CD4-positive, alpha-beta memory T cell (primary cell): ENCODE measurements at places on chromosomes 1 and 21. TPM values are rescaled to one million over a fixed set of nuclear protein-coding genes. Genes with fewer than 3 reads are reported as not detected.

Gene TSPEAR
- total RNA-seq, result not detected

Gene SHE
- total RNA-seq, result not detected

Gene PDC
- total RNA-seq, result not detected

Gene HPCA
- total RNA-seq, result not detected

Gene RGS1
- total RNA-seq, result 12.0 TPM

Gene IVL
- not detected for total RNA-seq

Gene DLGAP3
- 1.5 TPM for total RNA-seq

Gene PDZK1
- not detected for total RNA-seq

Gene FCRL2
- total RNA-seq, result not detected

Gene PTPRF
- not detected for total RNA-seq

- H3K27me3 ChIP-seq, result no peaks in the 10 kb centered on the region
- no peak for DNase-seq
Measured at GRCh38 chr1:158716335-158716734, 4.2 kb downstream of the OR6K3 start.

DNA sequence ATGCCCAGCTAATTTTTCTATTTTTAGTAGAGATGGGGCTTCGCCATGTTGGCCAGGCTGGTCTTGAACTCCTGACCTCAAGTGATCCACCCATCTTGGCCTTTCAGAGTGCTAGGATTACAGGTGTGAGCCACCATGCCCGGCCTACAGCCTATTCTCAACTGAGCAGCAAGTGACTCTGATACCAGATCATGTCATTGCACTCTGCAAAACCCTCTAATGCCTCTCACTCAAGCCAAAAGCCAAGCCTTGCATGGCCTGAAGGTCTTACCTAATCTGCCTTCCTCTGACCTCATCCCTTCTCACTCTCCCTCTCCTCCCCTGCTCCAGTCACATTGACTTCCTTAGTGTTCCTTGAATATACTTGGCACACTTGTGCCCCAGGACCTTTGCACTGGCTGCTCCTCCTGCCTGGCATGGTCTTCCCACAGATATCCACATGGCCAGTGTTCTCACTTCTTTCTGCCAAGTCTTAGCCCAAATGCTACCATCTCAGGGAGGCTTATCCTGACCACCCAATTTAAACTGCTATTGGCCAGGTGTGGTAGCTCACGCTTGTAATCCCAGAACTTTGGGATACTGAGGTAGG lies 8.2 kb upstream of the ASAP3 start:
- no peaks in the 10 kb centered on the region for H3K36me3 ChIP-seq
- no peak for DNase-seq
- H3K4me3 ChIP-seq, result no peak overlapping the region
- H3K27ac ChIP-seq, result no peak overlapping the region
- no peaks in the 10 kb centered on the region for H3K27me3 ChIP-seq

- peaks cover 43% of the 10 kb centered on the region for H3K36me3 ChIP-seq
- H3K27ac ChIP-seq, result no peak overlapping the region
- no peaks in the 10 kb centered on the region for H3K27me3 ChIP-seq
- DNase-seq, result no peak
Measured at GRCh38 chr1:67041841-67042503, 12.0 kb downstream of the SLC35D1 start.

GRCh38 chr1:91891969-91892368 lies 6.0 kb upstream of the TGFBR3 start:
- no peak for DNase-seq
- H3K27ac ChIP-seq, result no peak overlapping the region
- peaks cover 15% of the 10 kb centered on the region for H3K4me1 ChIP-seq

- no peak for DNase-seq
- H3K36me3 ChIP-seq, result no peaks in the 10 kb centered on the region
- no peaks in the 10 kb centered on the region for H3K4me1 ChIP-seq
- no peaks in the 10 kb centered on the region for H3K27me3 ChIP-seq
Measured at GRCh38 chr1:220818421-220819173, 31.9 kb downstream of the MTARC1 start.

- H3K36me3 ChIP-seq, result no peaks in the 10 kb centered on the region
- H3K27me3 ChIP-seq, result no peaks in the 10 kb centered on the region
- no peak overlapping the region for H3K4me3 ChIP-seq
- H3K27ac ChIP-seq, result no peak overlapping the region
- H3K4me1 ChIP-seq, result peaks cover 23% of the 10 kb centered on the region
Measured at GRCh38 chr1:173210283-173210682, 3.2 kb upstream of the TNFSF4 start.

GRCh38 chr1:196180847-196181593 lies 427.2 kb downstream of the KCNT2 start:
- H3K27me3 ChIP-seq, result no peaks in the 10 kb centered on the region
- H3K36me3 ChIP-seq, result no peaks in the 10 kb centered on the region
- no peaks in the 10 kb centered on the region for H3K4me1 ChIP-seq

DNA sequence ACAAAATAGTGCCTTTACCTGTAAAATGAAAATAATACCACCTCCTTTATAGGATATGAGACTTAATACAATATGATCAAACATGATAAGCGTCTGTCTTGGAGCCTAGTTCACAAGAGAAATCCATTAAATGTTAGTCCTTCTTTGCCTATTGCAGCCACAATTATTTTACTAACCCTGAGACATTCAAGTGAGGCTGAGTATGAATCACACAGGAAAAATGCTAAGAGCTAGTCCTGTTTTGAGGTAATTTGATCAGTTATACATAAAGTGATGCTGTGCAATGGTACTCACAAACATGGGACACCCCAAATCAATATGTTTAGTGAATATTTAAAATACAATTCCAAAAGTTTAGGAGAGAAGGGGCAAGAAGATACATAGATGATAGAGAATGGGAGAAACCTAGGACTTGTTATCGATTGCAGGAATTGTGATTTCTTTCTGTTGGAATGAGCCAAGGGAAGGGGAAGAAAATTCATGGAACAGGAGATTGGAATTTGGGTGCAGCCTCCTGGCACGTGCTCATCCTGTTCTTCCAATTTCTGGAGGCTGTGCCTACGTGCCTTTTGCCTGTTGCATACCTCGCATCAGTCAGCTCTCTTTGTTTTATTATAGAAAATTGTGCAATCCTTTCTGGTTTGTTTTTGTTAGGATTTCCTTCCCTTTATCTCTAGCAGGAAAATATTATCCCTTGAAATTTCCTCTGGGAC lies 39.9 kb upstream of the BACH1 start:
- H3K4me3 ChIP-seq, result no peak overlapping the region
- no peaks in the 10 kb centered on the region for H3K36me3 ChIP-seq
- no peak for DNase-seq
- H3K27ac ChIP-seq, result no peak overlapping the region
- no peaks in the 10 kb centered on the region for H3K4me1 ChIP-seq
- H3K27me3 ChIP-seq, result no peaks in the 10 kb centered on the region

- H3K27ac ChIP-seq, result no peak overlapping the region
- H3K4me3 ChIP-seq, result no peak overlapping the region
- H3K4me1 ChIP-seq, result no peaks in the 10 kb centered on the region
- H3K36me3 ChIP-seq, result no peaks in the 10 kb centered on the region
Measured at GRCh38 chr1:229991724-229992333, 75.2 kb upstream of the GALNT2 start.

DNA sequence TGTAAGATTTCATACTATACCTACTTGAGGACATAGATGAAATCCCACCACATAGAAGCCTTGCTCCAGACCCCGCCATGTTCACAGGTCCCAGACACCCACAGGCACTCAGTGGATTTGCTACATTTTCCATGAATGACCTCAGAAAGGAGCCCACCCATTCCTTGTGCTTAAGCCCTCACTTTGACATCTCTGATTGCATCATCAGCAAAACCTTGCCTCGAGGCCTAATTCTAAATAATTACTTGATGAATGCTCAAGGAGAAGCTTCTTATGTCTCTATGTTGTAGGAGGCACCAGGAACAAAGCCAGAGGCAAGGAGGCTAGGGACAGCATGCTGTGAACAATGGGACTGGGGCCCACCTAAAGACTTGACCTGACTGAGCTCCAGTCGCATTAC lies 12.1 kb downstream of the OVGP1 start:
- no peak overlapping the region for H3K27ac ChIP-seq
- H3K36me3 ChIP-seq, result no peaks in the 10 kb centered on the region
- DNase-seq, result no peak
- H3K4me3 ChIP-seq, result no peak overlapping the region
- H3K4me1 ChIP-seq, result no peaks in the 10 kb centered on the region

GRCh38 chr1:231927431-231927830 lies 300.8 kb downstream of the DISC1 start:
- H3K36me3 ChIP-seq, result no peaks in the 10 kb centered on the region
- H3K4me1 ChIP-seq, result peaks cover 14% of the 10 kb centered on the region
- no peaks in the 10 kb centered on the region for H3K27me3 ChIP-seq
- DNase-seq, result no peak
- no peak overlapping the region for H3K27ac ChIP-seq
- H3K4me3 ChIP-seq, result no peak overlapping the region

GRCh38 chr1:93199150-93199549 lies 18.6 kb downstream of the CCDC18 start:
- H3K36me3 ChIP-seq, result no peaks in the 10 kb centered on the region
- H3K4me3 ChIP-seq, result no peak overlapping the region
- H3K27me3 ChIP-seq, result no peaks in the 10 kb centered on the region
- H3K4me1 ChIP-seq, result no peaks in the 10 kb centered on the region
- H3K27ac ChIP-seq, result no peak overlapping the region

DNA sequence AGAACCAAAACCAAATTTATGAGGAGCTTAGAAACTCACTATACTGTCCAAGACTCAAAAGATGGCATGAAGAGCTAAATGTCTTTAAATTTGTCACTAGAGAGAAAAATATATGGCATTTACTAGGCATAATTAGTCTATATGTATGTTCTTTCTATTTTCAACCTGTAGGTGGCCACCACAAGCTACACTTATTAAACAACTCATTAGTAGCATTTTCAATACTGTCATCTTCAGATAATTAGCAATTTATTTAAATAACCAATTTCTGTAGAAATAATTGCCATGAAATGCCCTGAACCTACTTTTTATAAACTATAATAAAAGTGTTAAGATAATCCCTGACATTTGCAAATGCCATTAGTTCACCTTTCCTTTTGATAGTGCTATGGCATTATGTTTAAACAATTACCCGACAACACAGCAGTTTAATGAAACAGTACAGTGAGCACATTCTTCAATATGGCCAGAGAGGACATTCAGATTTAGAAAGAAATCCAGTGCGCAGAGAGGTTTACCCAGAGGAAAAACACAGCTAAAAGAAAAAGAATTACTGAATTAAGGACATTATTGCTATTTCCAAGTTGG lies 522.5 kb downstream of the PTBP2 start:
- no peaks in the 10 kb centered on the region for H3K4me1 ChIP-seq
- H3K4me3 ChIP-seq, result no peak overlapping the region
- no peak for DNase-seq
- H3K27me3 ChIP-seq, result no peaks in the 10 kb centered on the region
- H3K27ac ChIP-seq, result no peak overlapping the region

GRCh38 chr1:162626094-162626493 lies 6.2 kb upstream of the DDR2 start:
- H3K27ac ChIP-seq, result no peak overlapping the region
- no peaks in the 10 kb centered on the region for H3K27me3 ChIP-seq
- H3K4me1 ChIP-seq, result no peaks in the 10 kb centered on the region
- no peak overlapping the region for H3K4me3 ChIP-seq
- no peaks in the 10 kb centered on the region for H3K36me3 ChIP-seq

DNA sequence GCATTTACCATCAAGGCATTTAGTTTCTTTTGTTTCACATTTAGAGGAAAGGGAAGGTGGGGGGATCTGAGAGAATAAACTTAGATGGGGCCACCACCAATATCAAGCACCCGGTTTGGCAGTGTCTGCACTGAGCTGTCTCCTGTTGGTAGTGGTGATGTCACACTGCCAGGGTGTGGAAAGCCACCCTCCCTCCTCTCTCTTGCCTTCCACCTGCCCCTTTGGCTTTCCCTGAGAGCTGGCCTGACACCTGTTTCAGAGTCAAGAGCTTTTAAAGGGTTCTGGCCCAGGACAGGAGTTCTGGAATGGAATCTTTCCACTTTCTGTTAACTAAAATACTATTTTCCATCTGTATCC lies 13.4 kb downstream of the ATF3 start:
- H3K27me3 ChIP-seq, result no peaks in the 10 kb centered on the region
- no peak overlapping the region for H3K27ac ChIP-seq
- no peak overlapping the region for H3K4me3 ChIP-seq
- H3K4me1 ChIP-seq, result no peaks in the 10 kb centered on the region
- no peaks in the 10 kb centered on the region for H3K36me3 ChIP-seq

GRCh38 chr1:19169642-19170041 lies 40.4 kb downstream of the UBR4 start:
- H3K4me3 ChIP-seq, result no peak overlapping the region
- peaks cover 90% of the 10 kb centered on the region for H3K36me3 ChIP-seq
- DNase-seq, result no peak
- H3K4me1 ChIP-seq, result no peaks in the 10 kb centered on the region
